GM13976 (cell line): ENCODE measurements at places on chromosomes 4 and X.

GRCh38 chr4:69934150-69934549 is 3.3 kb downstream of the CSN1S1 start:
- no peak for DNase-seq

GRCh38 chrX:110180928-110181310 is 137.0 kb downstream of the AMMECR1 start:
- no peak for DNase-seq

GRCh38 chrX:78957049-78957767 is 12.0 kb downstream of the P2RY10 start:
- no peak for DNase-seq

GRCh38 chr4:1375761-1376322 is 28.8 kb downstream of the UVSSA start:
- no peak for DNase-seq

DNA sequence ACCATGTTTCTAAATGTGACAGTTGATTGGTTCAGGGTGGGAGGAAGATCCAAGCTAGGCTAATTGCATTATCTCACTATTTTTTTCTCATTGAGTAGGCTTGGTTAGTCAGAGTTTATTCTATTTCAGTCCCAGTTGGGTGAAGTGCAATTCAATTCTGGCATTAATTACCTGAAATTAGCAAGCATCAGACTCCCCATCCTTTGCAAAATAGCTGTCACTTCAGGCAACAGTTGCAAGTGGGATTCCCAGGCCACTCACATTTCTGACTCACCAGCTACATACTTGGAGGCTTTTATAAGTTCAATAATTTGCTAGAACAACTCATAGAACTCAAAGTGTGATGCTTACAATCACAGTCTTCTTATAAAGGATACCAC is 155.8 kb upstream of the HAND2 start:
- DNase-seq = no peak

- DNase-seq = no peak
These were observed 251.4 kb upstream of the POF1B start for GRCh38 chrX:85630901-85631300.

DNA sequence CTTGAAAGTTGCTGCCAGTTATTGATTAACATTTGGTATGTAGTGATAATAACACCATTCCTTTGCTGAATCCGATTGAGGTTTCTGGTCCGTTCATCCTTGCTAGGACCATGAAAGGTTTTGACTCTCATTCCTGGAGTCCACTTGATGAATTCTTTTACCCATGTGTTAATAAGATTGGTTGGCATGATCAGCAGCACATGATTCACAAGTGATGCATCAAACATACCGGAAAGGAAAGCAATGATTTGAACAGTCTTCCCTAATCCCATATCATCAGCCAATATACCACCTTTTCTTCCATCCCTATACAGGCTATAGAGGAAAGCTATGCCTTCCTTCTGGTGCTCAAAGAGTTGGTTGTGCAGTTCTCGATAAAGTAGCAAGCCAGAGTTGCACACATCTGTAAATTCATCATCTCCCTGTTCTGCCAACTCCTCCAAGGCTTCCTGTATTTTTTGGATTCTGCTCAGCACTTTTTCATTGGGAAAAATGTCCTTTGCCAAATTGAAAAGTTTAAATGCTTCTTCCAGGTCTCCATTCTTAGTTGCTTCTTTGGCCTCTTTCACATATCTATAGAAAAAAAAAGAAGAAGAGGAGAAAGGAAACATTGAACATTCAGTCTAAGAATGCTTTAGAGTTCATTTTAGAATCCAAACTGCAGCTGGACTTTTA is 26.7 kb downstream of the PIN4 start:
- no peak for DNase-seq

DNA sequence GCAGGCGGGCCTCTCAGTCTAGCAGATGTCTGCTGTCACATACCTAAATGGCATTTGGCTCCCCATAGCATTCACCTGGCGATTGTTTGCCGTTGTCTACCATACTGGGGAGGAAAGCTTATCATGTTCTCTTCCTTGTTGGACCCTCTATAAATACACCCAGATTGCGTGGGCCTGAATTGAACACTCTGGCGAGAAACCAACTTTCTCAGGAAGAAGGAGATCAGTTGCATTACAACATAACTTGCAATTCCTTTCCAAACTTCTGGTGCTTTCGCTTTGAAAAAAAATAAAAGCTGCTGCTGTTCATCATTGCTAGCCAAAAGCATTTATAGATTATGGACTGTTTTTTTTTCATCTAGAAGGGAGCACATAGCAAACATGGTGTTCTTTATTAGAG is 230.0 kb upstream of the GPC4 start:
- no peak for DNase-seq

DNA sequence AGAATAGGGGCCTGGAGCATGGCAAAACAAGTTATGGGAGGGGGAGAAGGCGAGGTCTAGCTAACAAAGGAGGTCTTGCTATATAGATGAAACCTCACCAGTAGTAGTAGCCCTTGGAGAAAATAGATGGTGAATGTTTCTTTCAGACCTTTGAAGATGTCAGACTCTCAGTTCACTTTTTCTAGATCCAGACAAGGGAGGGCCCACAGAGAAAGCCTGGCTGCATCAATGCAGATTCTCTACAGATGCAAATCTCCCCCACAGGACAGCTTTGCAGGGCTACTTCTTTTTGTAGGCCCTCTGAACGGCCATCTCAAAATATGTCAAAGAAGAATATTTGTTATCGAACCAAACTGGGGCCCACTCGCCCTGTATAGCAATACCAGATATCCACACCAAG is 159.7 kb downstream of the ANK2 start:
- no peak for DNase-seq

DNA sequence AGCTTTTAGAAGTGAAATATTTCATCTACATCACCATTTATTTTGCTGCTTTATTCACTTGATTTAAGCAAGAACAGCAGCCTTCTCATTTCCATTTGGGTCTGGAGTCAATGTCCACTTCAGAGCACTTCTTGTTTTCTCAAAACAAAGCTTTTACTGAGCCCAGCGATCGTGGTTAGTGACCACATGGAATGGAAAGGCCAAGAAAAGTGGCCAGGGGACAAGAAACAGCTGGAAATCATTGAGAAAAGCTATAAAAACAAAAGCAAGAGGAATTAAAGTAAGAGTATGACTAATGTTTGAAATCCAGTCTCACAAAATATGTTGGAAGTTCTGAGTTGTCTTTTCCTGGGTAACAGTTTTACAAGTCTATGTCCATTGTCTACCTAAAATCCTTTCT is 328.4 kb upstream of the INTU start:
- no peak for DNase-seq

DNA sequence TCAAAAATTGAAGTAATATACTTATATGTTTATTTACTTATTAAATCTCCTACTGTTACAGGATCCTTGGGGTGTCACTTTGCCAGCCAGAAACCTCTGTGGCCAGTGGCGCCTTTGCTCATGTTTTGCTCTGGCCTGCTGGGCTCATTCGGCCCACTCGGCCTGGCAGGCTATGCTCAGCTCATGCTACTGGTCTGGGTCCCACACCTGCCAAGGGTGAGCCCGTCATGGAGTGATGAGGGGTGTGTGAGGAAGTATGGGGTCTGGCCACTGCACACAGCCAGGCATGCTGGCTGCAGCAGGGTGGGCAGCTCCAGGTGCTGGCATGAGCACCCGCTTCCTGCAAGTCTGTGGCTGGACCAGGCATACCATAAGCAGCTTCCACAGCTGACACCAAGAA is 25.1 kb downstream of the ADH7 start:
- no peak for DNase-seq

DNA sequence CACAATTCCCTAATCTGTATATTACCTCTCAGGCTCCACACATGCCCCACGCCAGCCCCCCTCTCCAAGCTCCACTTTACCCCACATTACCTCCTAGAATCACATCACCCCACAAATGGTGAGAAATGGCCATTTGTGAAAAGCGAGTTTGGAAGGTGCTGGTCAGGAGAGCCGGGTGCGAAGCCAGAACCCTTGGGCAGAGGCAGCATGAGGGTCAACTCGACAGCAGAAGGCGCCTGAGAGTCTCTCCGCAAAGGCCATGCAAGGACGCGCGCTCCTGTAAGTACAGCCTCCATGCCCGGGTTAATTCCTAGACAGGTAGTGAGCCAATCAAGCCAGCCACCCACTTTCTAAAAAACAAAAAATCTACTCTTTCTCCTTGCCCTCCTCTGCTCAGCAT is 42.4 kb downstream of the RHOXF2 start:
- no peak for DNase-seq

- peak; percentile 27 for DNase-seq
These were observed 109.8 kb upstream of the HPGD start for GRCh38 chr4:174631901-174632758.

DNA sequence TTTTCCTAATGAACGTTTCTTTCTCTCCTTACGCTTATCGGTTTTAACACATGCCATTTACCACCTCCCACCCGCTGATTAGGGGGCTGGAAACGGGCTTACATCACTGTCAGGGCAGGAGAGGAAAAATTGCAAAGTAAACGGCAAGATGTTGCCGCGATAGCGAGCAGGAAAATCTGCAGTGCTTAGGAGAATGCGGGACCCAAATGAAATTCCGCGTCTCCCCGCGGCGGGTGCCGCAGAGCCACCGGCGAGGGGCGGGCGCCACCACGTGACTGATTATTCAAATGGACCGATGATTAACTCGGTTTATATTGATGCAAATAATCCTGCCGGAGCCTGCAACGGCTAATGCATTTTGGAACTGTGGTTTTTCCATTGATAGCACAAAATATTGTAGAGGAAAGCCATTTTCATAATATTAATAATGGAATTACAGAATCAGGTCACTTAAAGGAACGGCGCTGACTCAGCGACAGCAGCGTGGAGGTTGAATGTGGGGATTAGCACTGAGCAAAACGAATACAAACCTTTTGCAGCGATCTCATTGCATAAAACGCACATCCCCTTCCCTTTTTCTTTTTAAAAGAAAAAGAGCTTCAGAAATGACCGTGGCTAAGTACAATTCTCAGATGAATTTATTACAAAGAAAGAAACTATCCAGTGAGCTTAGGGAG is 224.2 kb downstream of the STIM2 start:
- no peak for DNase-seq

- no peak for DNase-seq
These were observed 144.2 kb upstream of the GEMIN8 start for GRCh38 chrX:14173873-14174272.

GRCh38 chrX:65572971-65573370 is 38.4 kb upstream of the LAS1L start:
- DNase-seq = no peak

GRCh38 chr4:56731857-56732256 is 50.8 kb upstream of the HOPX start:
- no peak for DNase-seq

- DNase-seq = no peak
These were observed 396.2 kb downstream of the INPP4B start for GRCh38 chr4:142449771-142450373.

DNA sequence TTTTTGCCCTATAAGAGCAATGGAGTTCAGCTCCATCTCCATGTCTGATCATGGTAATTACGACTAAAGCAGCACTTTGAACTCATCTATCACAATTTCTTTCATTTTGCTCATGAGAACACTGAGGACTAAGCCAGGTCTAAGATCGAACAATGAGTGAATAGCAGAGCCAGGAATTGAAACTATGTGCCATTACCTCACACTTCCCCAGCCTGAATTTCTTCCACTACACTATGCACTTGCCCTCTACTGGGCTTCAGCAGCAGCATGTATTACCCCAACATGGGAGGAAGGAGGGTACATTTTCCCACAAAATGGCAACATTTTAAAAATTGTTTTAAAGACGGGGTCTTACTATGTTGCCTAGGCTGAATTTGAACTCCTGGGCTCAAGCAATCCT is 274.7 kb upstream of the FGF13 start:
- no peak for DNase-seq

GRCh38 chr4:184668511-184669114 is 19.1 kb downstream of the PRIMPOL start:
- no peak for DNase-seq

DNA sequence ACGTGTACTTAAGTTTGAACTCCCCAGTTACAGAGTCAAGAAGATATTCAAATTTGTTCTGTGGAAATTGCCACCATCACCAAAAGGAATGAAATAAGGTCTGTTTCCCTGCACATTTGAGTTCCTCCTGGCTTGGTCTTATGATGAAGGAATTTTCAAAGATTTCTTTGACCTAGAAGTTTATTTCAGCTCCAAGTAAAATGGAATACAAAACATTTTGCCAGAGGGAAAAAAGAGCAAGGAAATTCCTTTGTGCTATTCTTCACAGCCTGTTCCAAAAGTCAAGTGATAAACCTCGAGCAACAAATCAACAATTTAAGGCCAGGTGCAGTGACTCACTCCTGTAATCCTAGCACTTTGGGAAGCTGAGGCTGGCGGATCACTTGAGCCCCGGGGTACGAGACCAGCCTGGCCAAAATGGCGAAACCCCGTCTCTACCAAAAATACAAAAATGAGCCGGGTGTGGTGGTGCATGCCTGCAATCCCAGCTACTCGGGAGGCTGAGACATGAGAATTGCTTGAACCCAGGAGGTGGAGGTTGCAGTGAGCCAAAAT is 3.4 kb downstream of the NKRF start:
- no peak for DNase-seq

GRCh38 chr4:169376421-169376820 is 105.7 kb upstream of the SH3RF1 start:
- DNase-seq = no peak

DNA sequence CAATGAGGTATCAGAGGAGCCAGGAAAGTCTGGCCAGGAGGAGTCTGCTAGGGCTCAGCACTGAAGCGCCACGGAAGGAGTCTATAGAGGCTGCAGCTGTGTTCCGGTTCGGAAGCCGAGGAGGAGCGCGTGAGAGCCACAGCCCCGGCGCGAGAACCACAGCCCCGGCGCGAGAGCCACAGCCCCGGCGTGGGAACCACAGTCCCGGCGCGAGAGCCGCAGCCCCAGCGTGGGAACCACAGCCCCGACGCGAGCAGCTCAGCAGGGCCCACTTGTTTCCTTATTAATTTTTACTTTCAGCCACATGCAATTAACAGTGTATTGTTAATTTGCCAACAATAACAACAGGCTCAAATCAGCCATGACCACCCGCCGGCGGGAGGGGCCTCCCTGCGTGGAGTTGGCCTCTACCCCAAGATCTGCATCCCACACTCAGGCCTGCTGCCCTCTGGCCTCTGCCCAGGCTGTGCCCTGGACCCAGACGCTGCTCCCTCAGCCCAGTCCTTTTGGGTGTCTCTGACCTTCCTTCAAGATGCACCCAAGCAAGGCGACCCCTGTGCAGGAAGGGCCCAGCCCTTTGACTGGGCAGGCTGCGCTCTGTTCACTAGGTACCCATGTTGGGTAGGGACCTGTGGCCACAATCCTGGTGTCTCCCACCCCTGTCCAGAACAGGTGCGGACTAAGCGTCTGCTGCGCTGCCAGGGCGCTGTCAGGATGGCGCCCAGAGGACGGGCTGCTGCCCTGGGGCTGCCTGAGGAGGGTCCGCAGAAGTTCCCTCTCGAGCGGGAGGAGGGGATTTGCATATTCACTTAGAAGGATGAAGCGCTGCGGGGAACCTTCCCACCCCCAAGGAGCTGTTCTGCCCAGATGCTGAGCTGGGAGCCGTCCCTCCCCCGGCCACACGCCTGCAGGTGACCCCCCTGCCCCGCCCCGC is 113.8 kb downstream of the ADRA2C start:
- DNase-seq = peak; percentile 53
